ENCODE measurements at places on chromosomes 6 and 20. TPM values are rescaled to one million over a fixed set of nuclear protein-coding genes. Genes with fewer than 3 reads are reported as not detected.

PGC gene
- not detected for total RNA-seq

GRCh38 chr6:304833-305370, 12.6 kb downstream of the DUSP22 start:
- DNase-seq, result no peak

DNA sequence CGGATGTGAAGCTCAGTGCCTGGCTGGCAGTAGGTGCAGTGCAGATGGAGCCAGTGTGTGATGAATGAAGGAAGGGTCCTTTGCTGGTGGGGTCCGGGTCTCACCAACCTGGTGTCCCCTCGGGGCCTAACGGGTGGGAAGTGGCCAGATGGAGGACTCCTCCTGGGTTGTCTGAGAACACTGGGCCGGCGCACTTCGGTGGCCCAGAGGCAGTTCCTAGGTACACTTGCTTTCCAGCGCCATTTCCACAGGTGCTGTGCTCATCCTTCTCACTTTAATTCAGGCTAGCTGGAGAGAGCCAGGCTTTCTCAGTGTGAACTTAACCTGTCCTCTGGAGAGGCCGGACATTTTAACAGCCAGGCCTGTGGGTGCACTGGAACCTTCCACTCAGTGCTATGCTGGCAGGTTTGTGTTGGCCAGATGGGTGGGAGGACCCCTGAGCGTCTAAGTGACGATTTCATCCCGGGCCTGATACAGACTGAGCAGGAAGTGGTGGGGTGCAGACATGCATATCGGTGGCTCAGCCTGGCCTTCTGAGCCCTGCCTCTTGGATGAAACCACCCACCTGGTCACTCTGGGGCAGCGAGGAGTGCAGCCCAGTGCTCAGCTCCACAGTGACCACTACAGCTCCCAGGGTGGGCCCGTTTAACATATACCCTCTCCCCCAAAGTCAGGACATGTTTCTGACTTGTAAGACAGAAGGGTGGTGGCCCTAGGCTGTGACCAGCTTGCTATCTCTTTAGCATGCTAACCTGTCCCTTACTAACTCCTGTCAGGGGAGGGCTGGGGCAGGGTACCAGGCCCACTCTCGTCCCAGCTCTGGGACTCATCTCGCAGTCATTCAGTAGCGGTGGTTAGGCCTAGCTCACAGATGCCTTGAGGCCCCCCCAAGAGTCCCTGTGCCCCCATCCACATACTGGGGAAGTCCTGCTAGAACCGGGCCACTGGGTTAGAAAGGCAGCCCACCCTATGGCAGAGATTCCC, 8.2 kb upstream of the PYGB start:
- no peak for DNase-seq

- no peak for DNase-seq
Measured at GRCh38 chr6:42979523-42980177, 669 bp upstream of the PEX6 start.

GRCh38 chr6:40877362-40877761, 161.7 kb downstream of the UNC5CL start:
- DNase-seq, result no peak

Measured in Right ventricle myocardium inferior (tissue), 1 donor.